ENCODE measurements at places on chromosomes 4 and X.

DNA sequence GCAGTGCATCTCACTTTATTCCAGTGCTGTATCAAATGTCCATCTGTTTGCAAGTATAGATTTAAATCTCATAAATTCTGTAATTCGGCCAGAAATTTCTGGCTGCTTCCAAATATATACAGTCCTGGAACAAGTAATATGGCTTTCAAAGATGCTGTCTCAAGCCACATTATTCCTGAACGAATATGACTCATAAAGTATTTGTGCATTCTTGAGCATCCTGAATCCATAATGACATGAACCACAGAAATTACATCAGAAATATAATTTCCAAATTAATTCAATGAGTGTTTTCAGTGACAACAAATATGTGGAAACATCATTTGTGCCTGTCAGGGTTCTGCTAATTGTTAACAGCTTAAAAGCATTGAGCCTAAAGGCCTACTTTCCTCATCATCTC, 140.9 kb upstream of the HPGD start:
- DNase-seq = no peak

DNA sequence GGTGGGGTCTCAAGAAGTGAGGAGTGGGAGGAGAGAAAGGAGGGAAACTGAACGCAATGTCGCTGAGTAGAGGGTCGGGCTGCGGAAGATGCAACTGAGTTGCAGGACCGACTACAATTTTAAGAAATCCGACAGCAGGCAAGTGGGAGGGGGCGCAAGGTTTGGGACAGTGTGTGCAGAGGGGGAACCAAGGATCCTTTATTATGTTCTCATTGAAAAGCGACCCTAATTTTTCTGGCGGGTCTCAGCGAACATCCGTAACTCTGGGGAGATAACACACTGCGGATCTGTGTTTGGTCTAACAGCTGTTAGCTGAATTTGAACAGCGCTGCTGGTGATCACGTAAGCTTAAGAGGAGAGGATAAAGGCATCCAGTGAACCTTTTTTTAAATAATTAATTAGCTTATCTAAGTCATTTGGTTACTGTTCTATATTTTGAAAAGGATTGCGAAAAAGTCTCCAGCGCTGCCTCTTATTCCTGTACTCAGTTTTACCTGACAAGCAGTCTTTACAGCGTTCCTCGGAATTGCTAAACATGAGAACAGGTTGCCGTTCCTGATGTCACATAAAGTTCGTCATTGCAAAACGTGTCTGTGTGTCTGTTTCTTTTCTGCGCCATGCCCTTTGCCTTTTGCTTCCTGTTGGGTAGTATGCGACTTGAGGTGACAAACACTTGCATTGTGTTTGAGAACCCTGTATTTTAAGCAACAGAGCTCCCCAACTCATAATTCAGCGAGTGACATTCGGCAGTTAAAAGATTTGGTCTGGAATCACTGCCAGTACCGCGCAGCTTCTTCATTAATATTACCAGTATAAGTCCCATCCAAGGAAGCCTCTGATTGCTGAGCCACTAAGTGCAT, 1.3 kb downstream of the HTR2C start:
- DNase-seq = peak; percentile 5

DNA sequence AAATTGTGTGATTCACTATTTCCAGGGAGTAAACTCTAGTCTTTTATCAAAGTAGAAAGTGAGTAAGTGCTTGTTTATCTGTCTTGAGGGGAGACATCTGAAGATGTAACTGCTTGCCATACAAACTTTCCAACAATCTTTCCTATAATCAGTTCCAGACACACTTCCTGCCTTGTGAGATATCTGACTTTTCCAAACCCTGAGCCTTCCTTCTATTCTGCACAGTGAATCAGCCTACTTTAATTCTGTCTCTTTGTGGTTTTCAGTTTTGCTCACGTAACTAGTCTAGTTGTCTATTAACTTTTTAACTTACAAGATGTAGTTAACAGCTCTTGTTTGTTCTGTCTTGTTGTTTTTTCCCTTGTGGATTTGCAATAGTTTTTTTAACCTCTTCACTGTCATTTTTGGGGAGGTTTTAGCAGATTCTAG, 947.8 kb downstream of the C4orf33 start:
- no peak for DNase-seq

DNA sequence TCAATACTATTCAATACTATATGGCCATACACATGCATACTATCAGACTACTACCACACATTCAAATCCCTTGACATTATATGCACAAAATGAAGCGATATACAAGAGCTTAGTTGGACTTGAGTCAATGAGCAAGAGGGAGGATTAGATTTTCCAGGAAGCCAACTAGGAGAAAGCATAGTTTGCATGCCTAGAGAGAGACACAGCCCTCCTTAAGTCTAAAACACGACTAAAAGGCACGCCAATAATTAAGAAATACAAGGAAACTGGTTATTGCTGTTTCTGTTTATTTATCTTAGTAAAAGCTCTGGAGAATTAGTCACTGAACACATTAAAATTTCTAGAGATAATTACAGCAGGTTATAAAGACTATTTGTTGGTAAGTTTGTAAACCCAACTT, 21.8 kb downstream of the MBNL3 start:
- DNase-seq = no peak

DNA sequence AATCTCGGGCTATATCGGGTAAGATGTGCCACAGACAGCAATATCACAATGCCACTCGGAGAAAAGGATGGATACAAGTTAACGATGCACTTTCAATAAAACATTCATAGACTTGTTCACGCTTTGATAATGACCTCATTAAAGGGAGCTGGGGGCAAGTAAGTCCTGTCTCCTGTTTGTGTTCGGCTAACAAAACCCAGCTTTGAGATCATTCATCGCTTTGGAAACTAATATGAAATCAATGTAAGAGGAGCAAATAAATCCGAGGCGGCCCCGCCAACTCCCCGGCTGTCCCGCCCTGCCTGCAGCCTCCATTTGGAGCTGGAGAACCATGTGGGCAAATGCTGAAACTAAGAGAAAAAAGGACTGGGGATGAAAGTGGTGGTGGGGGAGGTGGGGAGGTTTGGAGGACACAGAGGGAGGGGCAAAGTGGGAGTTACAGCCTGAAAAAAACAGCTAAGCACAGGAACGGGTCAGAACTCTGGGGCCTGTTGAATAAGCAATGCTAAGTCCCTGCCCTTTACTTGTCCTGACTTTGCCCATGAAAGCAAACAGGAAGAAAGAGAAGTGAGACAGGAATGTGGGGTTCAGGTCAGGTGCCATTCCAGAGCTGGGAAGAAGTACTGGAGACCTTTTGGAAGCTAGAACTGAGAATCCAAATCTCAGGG, 3.5 kb upstream of the GSX2 start:
- DNase-seq = no peak

- DNase-seq = peak; percentile 90
These were observed 1523.7 kb downstream of the ARAP2 start for GRCh38 chr4:34720571-34720970.

GRCh38 chr4:94828882-94829281, 71.1 kb downstream of the BMPR1B start:
- no peak for DNase-seq

DNA sequence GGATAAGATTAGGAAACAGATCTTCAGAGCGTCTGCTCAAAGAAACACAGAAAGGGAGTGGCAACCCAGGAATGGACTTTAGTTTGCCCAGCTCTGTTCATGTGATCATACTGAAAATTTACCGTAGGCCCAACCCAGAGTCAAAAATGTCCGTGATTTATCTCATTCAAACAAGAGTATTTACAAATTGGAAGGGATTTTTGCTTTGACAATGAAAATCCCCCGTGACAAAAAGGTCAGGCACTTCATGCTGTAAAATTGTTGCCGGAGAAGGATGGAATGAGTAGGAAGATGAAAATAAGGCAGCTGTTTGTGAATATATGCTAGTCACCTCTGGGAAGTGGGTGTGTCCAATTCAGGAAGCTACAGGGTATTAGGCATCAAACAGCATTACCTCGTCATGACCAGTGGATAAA, 1.2 kb downstream of the SULT1B1 start:
- no peak for DNase-seq

- DNase-seq = peak; percentile 33
These were observed 99.5 kb downstream of the PPP2R2C start for GRCh38 chr4:6372649-6373525.

Data from lung (tissue), 17 donors.